Thyroid gland (tissue), 4 donors: ENCODE measurements at places on chromosomes 12 and 14. TPM values are rescaled to one million over a fixed set of nuclear protein-coding genes. Genes with fewer than 3 reads are reported as not detected.

The BIN2 gene
- 2.2 TPM for total RNA-seq

The FGF6 gene
- not detected for total RNA-seq

GRCh38 chr14:90397425-90398314 is 841 bp downstream of the CALM1 start:
- no peaks in the 10 kb centered on the region for H3K27me3 ChIP-seq
- DNase-seq = peak; percentile 47
- H3K4me3 ChIP-seq = peak overlapping the region; percentile 47

DNA sequence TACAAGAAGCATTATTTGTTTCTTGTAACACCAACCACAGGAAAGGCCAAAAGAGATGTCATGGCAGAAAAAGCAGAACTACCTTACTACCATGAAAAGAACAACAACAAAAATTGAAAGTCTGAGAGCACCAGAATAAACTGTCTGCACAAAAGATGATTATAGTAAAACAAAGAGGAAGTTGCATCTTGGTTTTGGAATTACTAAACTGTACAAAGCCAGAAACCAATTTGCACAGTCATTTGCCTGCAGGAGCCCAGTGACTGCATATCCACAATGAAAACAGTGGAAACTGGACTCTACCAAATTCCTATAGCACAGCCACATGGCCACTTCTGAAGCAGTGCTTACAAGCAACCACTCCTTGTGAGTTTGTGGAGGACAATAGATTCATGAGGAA is 276.2 kb downstream of the SSPN start:
- H3K27me3 ChIP-seq = no peaks in the 10 kb centered on the region
- no peak overlapping the region for H3K27ac ChIP-seq
- H3K4me3 ChIP-seq = no peak overlapping the region
- peaks cover 7% of the 10 kb centered on the region for H3K4me1 ChIP-seq
- DNase-seq = no peak

- no peaks in the 10 kb centered on the region for H3K27me3 ChIP-seq
- H3K36me3 ChIP-seq = no peaks in the 10 kb centered on the region
- no peak overlapping the region for H3K4me3 ChIP-seq
- DNase-seq = no peak
- H3K4me1 ChIP-seq = peaks cover 10% of the 10 kb centered on the region
- H3K27ac ChIP-seq = peak overlapping the region; percentile 20
Observed at GRCh38 chr14:36167431-36167830, 9.1 kb downstream of the PTCSC3 start.
